ENCODE measurements at places on chromosomes 5 and 9.

- DNase-seq, result no peak
These were observed 49.3 kb downstream of the COL15A1 start for GRCh38 chr9:98992885-98993569.

- DNase-seq, result no peak
These were observed 92.1 kb downstream of the NR3C1 start for GRCh38 chr5:143311428-143311827.

GRCh38 chr5:14417792-14418765 is 163.5 kb upstream of the OTULINL start:
- DNase-seq, result no peak

DNA sequence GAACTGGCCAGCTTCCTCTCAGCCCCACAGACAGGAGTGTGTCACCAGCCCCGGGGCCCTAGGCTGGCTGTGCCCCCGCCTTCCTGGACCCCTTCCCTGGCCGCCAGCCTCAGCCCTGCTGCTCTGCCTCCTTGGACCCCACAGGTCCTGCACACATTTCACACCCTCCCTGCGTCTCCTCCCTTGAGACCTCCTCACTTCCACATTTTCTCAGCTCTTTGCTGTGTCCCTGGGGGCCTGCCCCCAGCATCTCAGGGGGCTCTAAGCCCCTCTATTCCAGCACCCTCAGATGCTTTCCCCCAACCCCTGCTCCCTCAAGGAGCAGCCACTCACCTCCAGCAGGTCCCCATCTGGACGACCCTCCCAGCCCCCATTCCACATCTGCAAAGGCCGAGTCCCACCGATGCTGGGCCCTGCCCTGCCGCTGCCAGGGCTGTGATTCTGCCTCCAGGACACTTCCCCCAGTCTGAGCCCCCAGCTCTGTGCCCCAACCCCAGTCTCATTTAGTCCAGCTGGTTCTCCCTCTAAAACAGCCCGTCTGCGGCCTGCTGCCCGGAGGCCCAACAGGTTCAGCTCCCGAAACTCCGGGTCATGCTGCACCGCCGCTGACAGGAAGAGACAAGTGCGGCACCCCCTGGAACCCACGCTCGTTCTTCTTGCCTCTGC is 4.2 kb downstream of the SLC34A3 start:
- DNase-seq, result no peak

DNA sequence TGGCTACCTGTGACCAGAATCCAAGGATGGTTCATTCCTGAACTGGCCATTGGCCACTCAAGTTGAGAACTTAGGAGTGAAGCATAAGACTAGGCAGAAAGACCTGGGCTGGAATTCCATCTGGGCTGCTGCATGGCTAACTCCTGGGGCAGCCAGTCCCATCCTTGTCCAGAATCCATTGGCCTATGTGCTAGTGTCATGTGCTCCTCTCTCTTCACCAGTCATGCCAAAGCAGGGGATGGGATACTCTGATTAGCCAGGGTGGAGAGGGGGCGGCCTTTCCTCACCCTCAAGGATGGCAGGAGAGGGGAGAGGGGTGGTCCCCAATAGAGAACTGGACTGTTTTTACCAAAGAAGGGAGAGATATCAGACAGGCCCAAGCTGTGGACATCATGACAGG is 93.2 kb downstream of the ZNF618 start:
- DNase-seq, result no peak

DNA sequence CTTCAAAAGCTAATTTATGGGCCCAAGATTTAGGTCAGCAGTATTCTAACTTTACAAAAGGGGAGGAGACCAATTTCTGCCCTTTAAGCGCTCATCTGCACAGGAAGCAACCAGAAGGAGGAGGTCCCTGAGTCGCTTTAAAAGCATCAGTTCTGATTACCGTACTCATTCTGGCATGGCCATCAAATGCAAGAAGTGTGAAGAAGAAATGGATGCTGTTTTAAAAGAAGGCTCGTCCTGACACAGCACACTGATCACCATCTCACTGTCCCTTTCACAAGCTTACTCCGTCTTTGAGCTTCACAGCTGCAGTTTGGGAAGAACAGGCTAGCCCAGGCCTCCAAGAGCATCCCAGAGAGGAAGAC is 17.5 kb downstream of the ZNF608 start:
- no peak for DNase-seq

DNA sequence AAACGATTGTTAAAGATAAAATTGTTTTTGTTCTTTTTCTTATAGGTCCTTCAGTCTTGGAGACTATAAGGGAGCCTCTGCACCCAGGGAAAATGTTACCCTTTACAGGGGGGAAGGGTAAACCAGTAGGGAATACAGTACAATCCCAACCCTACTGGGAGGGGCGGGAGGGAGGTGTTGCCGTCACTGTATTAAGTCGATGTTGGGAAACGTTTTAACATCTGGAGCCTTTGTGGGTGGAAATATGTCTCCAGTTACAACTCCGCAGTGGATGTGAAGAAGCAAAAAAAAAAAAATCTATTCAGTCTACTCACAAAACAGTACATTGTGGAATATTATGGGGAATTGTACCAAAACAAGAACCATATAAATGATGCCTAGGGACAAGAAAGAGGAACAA is 47.2 kb upstream of the FCHO2 start:
- no peak for DNase-seq

DNA sequence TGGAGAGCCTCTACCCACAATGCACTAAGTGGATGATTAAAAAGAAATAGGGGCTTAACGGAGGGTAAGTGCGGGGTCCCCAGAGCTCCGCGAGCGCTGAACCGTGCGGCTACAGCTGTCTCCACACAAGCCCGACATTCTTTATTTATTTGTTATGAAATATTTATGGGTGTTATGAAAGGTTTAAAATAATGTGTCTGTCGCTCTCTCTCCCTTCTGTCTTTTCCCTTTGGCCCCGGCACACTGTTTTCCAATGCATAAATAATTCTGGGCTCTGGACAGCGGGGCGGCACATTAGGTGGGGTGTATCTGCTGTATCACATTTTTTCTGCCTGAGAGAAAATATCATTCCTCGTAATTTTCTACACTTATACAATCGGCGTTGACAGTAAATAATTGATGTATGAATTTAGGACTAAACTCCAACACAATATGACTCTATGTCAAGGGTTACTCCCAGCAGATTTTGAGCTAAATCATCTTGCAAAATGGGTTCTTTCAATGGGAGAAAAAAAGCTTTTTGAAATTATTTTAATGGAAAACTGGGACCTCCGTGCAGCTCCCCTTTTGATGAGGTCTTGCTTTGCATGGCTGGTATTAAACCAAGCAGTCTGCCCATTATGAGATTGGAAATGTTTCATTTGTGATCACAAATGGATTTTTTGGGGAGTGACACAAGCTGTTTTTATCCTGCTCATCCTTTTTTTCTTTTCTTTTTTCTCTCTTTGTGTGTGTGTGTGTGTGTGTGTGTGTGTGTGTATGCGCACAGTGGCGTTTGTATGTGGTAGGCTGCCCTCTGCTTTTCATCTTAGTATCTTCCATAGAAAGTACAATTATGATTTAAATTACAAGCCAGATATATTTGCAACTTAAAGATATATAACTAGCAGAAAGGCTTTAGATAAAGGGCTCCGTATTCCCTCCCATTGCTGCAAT is 370.6 kb upstream of the IRX4 start:
- DNase-seq, result no peak

DNA sequence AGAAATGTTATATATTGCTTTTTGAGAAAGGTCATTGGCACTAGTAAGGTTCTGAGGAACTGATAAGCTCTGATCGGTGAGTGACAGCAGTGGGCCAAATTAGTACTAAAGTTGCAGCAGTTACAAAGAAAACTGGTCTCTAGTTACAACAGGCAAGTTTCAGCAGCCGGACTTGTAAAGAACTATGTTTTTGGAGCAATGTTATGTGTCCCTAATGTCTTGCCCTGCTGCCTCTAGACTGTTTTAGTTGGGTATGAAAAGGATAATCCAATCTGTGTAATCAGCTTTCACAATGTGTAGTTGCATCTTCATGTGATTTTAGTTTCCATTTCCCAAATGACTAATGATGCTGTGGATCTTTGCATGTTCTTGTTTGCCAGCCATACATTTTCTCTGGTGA is 113.5 kb downstream of the CAMK4 start:
- DNase-seq, result no peak

DNA sequence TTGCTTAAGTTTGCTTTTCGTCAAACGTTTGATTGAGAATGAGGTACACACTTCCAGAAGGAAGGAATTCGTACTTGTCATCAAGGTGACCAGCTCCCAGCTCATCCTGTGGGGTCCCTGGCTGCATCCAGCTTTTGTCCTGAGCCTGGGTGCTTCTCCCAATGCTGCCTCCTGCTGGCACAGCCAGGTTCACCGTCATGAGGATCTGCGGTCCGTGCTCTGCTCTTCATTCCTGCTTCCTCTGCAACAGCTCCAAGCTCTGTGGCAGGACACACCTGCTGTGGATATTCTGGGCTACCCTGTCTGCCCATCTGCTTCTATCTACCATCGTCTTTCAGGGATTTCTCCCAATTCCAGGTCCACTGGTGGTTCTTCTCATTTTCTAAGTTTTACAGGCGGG is 13.3 kb upstream of the UBE2QL1 start:
- DNase-seq, result no peak

GRCh38 chr5:87278590-87279100 is 11.0 kb downstream of the RASA1 start:
- DNase-seq, result no peak

DNA sequence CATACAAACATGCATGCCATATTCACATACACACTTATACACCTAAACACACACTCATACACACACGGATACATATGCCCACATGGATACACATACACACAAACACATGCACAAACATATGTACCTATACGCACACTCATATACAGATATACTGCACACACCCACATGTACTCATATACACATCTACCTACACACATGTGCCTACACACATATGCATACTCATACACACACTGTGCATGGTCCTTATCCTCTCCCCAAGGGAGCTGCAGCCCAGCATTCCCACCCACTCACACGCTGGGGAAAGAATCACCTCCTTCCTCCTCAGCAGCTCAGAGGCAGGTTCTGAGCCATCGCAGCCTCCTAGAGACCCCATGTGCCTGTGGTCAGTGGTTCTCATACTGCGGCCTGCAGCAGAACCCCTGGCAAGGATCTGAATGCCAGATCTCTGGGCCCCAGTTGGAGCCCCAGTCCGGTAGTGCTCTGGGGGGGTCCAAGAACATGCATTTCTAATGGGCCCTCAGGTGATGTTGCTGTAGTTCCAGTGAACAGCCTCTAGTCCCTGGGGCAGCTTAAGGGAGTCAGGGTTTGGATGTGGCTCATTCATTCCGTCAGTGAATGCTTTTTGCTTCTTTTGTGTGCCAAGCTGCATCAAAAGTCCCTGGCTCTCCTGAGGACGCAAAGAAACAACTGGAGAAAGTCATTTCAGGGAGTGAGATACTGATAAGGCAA is 39.0 kb downstream of the SEMA4D start:
- no peak for DNase-seq

DNA sequence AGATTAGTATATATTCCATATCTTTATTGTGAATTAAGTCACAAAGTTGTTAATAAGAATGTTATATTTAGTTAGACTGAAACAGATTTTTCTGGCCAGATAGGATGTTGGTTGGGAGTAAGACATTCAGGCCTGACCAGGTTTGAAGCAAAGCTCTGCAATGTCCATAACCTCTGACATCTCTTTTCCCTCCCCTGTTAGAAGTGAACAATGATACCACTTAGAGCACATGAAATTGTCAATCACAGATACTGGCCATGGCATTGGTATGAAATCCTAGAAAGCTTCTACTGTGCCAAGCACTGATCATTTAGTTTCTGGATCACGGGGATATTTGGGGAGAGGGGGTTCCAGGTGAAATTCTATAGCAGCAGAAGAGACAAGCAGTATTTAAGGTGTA is 1455.1 kb upstream of the CDH9 start:
- DNase-seq, result no peak

DNA sequence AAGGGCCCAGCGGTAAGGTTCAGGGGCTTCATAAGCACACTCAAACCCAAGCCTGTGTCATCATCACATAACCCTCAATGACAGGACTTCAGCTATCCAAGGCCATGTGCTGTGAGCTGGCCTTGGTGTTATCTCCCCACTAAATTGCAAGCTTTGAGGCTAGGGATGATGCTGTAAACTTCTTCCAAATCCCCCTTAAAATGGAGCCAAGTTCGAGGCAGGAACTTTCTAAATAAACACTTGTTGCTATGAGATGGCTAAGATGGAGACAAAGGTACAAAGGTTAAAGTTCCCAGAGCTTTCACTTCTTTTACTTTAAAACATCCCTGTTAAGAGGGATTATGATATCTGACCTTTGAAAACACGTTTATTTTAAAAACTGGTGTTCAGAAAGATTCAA is 123.6 kb downstream of the MYO10 start:
- no peak for DNase-seq

- DNase-seq, result no peak
These were observed 98.1 kb downstream of the PAX5 start for GRCh38 chr9:36935768-36936497.

- no peak for DNase-seq
These were observed 70.1 kb upstream of the IFNK start for GRCh38 chr9:27453860-27454553.

GRCh38 chr5:142446960-142447279 is 122.1 kb upstream of the SPRY4 start:
- DNase-seq, result no peak

Measured in putamen (tissue), 1 donor.